ENCODE measurements at places on chromosomes 6 and 20.

- no peak for DNase-seq
These were observed 28.4 kb upstream of the GSTA3 start for GRCh38 chr6:52937908-52938307.

- DNase-seq: no peak
These were observed 425.5 kb downstream of the BCKDHB start for GRCh38 chr6:80531681-80532619.

DNA sequence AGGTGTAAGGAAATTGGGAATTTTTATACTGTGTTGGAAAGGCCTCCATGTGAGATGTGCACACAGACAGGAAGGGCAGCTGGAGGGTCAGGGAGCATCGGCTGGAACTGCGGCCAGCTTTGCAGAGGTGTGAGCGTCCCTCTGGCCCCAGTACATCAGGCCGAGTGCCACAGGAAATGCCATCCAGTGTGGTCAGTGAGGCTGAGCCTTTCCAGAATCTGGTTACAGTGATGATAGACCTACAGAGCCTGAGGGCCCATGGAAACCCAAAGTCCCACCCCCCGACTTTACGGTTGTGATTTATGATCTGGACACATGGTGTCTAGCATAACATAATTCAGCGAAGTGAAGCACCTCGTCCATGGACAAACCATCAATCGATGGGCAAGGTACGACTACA is 137.3 kb upstream of the PDE10A start:
- DNase-seq: peak; percentile 56

DNA sequence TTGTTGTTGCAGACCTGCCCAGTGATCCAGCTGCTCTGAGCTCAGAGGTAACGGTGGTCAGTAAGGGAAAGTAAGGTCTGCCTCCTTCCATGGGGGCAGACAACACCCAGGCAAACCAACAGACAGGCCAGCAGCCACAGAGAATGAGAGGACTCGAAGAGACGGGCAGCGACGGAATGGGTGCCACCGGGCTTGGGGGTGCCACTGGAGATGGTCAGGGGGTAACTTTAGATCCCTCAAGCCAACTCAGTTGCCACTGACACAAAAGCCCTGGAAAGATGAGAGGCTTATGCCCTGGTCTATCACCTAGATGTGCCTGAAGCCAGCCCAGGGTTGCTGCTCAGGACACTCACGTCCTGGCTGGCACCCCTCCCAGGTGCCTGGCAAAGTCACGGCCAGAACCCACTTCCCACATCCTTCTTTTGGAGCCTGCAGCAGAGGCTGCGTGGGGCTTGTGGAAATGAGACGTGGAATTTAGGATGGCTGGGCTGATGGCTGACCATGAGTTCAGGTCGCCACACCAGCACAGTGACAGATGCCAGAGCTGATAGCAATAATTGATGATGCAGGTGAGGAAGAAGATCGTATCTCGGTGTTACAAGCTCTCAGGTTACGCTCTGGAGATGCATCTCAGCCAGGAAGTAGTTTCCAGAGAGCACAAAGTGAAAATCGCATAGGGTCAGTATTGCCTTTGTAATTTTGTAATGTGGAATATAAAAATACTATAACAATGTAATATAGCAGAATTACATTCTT is 209.1 kb downstream of the SYNDIG1 start:
- DNase-seq: no peak

DNA sequence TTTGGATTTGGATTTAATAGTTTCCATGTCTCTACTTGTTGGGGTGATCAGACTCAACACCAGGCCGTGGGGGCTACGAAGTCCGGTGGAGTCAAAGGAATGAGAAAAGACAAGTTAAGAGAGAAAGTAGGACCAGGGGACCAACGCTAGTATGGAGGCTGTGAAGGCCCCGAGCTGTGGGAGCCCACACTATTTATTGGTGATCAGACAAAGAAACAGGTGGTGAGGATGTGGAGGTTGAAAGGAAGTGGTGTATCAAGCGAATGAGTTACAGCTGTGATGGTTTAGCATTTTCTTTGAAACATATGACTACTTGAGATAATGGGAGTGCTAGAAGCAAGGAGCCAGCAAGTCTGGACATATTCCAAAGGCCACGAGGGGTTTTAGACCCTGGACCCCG is 62.4 kb downstream of the AKAP7 start:
- DNase-seq: no peak

- DNase-seq: no peak
These were observed 38.1 kb downstream of the RPP40 start for GRCh38 chr6:4965562-4966389.

DNA sequence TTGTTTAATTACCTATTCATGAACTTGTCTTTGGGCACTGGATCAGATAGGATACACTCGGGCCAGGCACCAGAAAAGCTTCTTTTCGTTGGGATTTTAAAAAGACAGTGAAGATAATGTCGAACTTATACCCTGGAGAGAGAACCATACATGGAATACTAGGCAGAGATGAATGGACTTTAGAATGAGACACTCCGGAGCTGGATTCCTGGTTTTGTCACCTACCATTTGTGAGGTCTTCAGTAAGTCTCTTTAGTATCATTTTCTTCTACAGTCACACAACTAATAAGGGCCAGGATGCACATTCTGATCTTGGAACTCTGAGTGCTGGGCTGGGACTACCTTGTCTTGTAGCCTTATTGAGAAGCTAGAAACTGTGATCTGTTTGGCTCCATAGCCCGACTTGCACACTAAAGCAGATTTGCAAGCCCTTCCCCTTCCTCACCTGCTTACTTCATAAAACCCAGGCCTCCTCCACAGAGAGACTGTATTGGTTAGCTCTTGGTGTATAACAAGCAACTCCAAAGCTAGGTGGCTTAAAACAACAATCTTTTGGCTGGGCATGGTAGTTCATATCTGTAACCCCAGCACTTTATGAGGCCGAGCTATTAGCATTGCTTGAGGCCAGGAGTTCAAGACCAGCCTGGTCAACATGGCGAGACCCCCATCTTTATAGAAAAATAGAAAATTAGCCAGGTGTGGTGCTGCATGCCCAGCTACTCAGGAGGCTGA is 7.4 kb upstream of the IFT52 start:
- no peak for DNase-seq

DNA sequence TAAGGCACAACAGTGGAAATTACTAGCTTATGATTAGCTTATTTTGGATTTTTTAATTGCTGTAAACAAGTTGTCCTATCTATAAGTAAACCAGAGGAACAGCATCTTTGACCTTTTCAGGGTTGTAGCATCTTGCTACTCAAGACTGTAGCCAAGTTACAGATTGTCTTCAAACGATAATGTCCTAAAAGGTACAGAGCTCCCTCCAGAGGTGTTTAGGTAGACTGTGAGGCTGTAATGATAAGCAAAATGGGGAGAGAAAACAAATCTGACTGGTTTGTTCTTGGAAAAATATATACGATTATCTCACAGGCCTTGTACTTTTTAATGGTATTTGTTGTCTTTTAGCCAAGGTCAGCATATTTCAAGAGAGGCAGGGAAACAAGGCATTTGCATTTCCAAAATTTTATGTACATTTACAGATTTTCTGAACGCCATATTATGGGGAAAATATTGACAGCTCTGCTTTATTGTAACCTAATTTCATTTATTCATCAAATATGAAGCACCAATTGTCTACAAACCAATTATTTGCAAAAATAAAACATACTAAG is 273.4 kb downstream of the MEI4 start:
- no peak for DNase-seq

- DNase-seq: no peak
These were observed 249.8 kb upstream of the ID4 start for GRCh38 chr6:19587238-19587942.

GRCh38 chr6:43172104-43173007 is 1.3 kb downstream of the SRF start:
- DNase-seq: peak; percentile 32

DNA sequence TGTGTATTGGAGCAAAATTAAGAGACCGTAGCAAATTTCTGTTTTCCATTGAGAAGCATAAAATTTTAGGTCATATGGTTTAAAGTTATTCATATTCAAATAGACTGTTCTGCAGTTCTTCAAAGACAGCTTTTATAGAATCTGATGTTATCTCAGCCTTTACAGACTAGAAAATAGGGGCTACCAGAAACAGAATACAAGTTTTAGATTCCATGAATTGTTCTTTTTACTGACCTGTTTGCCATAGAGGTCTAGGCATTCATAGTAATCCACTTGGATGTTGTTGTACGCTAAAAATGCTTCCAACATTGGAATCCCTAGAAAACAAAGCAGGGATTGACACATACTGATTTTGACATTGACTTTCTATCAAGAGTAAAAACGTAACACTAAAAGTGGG is 47.3 kb upstream of the BTBD3 start:
- no peak for DNase-seq

GRCh38 chr20:20134941-20135575 is 82.7 kb downstream of the CFAP61 start:
- DNase-seq: no peak

GRCh38 chr20:35304956-35305355 is 12.7 kb upstream of the FAM83C start:
- no peak for DNase-seq

- DNase-seq: no peak
These were observed 437.8 kb downstream of the CDC5L start for GRCh38 chr6:44825273-44825672.

DNA sequence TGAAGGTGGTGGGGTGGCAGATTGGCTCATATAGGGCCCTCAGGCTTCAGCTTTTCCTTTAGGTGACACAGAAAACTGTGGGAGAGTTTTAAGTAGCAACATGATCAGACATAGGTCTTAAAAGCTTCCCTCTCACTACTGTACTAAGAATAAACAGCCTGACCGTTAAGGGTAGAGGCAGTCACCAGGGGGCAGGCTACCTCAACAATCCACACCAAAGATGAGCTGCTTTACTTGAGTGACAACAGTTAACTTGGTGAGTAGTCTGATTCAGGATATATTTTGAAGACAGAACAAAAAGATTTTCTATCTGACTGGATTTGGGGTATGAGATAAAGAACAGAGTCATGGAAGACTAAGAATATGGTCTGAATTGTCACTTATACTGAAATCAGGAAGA is 193.1 kb upstream of the SHLD1 start:
- peak; percentile 29 for DNase-seq

GRCh38 chr20:32312718-32313424 is 35.4 kb downstream of the KIF3B start:
- DNase-seq: no peak

- no peak for DNase-seq
These were observed 144.0 kb downstream of the BCKDHB start for GRCh38 chr6:80250391-80250997.

- peak; percentile 1 for DNase-seq
These were observed 500.4 kb downstream of the COL12A1 start for GRCh38 chr6:74705451-74705850.

GRCh38 chr6:31299511-31299910 is 27.6 kb upstream of the HLA-C start:
- no peak for DNase-seq

GRCh38 chr6:37058084-37058586 is 52.7 kb downstream of the FGD2 start:
- DNase-seq: no peak

GRCh38 chr6:89941031-89941762 is 46.9 kb downstream of the GJA10 start:
- no peak for DNase-seq

DNA sequence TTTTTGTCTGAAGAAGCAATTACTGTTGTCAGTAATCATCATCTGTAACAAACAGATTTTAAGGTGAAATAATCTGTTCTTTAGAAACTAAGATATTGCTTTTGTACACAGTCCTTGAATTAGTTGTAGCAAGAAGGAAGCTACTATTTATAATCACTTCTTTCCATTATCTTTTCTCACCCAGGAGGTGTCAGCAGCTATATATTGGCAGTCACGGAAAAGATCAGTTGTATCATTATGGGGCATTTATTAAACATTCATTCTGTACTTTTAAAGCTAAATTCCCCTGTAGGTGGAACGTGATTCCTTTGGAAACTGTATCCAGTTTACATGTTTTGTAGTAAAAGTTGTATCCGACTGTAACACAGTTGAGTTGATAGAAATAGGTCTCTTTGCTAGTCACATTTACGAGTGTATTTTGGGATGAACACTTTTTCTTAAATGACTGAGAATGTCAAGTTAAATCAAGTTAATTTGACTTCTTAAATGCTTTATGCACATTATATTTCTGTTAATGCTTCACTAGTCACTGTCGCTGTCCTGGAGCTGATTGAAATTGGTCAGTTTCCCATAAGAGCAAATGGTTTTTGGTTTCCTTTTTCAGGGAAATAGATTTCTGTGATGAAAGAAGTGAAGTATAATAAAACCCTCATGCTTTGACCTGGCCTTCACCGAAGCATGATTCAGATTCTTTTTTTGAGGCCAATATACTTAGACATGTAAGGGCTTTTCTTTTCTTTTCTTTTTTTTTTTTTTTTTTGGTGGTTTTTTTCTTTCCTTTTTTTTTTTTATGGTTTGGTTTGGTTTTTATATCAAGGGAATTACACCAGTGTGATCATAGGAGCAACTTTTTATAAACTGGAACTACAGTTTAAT is 5.1 kb downstream of the QKI start:
- no peak for DNase-seq

Measured in hepatic stellate cell (primary cell).